ENCODE measurements at places on chromosomes 2 and 18. TPM values are rescaled to one million over a fixed set of nuclear protein-coding genes. Genes with fewer than 3 reads are reported as not detected.

GRCh38 chr2:157625296-157625695, 3.4 kb downstream of the ACVR1C start:
- no peak for DNase-seq

HS6ST1 gene
- total RNA-seq: 17.6 TPM

DNA sequence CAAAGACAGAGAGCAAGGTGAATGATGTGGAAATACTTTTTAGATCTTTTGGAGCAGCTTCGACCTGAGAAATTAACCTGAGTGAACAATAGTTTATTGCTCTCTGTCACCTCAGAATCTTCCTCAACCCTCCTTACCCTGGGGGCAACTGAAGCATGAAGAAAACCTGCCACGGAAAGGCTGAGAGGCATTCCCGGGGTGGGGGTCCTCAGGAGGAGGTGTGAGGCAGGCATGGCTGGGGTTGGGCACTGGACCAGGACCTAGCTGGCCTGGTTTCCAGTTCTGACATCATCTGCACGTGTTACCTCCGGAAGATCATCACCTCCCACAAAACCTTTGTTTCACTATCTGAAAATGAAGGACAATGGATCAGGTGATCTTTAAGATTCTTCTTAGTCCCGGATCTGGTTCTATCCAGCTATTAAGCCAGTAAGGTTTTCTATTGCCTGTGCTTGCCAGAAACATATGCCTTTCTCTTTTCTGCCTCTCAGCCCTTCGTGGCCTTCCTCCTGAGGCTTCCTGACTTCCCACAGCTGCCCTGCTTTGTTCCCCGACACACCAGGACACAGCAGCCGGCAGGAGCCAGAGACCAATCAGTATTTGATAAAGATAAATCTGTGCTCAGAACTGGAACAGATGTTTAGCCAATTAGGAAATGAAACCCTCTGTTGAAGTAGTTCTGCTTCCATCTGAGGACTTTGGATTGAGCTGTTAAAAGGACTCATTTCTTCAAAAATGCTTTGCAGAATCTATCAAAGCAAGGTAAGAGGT, 232.5 kb downstream of the TDRD15 start:
- DNase-seq: no peak

DNA sequence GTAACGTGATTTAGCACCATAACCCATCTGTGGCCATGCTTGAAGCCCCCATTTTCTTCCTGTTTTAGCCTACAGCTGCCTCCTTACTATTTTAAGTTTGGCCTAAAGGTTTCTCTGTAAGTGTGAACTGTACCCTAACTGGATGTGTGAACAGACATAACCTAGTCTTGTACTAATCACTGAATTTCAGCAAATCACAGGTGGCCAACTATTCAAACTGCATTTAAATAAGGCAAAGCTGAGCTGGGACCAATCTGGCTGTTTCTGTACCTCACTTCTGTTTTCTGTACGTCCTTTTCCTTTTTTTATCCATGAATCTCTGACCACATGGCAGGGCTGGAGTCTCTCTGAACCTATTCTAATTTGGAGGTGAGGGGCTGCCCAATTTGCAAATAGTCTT, 452.7 kb upstream of the HS6ST1 start:
- DNase-seq: no peak

DNA sequence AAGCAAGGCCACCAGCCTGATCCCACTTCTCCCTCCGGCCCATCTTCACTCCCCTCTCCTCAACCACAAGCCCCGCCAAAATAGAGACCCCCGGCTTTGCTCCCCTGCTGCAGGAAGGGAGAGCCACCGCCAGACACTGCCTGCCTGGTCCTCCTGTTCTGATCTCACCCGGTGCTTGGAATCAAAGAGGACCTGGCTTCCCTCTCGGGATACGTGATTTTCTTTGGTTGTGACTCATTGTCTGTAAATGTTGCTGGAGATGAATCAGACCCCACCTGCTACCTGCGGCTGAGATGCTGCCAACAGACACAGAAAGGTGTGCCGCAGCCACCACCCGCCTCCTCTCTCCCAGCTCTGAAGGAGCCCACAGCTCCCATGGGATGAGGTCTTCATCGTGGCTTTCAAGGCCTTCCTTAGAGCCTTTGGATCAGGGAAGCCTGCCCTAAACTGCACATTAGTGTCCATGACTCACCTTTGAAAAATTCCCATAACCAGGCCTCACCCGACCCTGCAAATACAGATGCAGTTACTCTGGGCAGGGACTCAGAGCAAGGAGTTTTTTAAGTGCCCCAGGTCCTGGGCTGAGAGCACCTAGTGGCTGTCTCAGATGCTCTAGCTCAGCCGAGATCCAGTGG, 79.4 kb upstream of the ZNF532 start:
- DNase-seq: no peak

FAM237A gene
- 0.60 TPM for total RNA-seq

DNA sequence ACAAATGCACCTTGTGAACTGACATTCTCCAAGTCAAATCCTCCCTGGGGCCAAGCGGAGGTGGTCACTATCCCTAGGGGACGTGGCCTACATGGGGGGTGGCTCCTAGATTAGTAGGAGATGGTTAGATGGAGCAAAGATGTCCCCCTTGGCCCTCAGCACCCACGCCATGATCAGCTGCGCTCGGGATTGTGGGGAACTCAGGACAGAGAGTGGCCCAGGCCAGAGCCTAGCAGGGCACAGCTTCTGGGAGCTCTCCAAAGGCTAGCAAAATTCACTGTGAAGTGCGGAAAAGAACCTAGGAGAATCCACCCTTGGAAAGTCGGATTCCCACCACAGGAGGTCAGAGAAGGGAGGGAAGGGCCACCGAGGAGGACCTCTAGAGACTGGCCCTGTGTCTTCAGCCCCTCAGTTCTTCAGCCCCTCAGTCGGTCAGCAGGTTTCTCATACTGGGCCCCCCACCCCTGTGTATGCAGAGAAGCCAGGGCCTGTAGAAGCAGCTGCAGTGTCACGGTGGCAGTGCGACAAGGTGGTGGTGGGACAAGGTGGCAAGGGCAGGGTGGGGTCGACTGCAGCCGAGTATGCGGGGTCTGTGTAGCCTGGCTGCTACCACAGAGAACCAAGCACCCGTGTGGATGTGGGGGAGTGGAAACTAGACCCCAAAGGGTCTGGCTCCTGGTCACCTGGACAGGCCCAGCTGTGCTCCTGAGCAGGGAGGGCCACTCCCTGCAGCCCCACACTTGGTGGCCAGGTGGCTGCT, 18.4 kb downstream of the GPR55 start:
- no peak for DNase-seq

- DNase-seq: no peak
These were observed 133.1 kb upstream of the CCDC195 start for GRCh38 chr2:224849264-224849663.

GRCh38 chr2:18790509-18791171, 201.3 kb upstream of the NT5C1B start:
- no peak for DNase-seq

COLEC12 gene
- 7.6 TPM for total RNA-seq

TUBA3E gene
- 4.7 TPM for total RNA-seq

- DNase-seq: no peak
These were observed 260.4 kb upstream of the RBMS1 start for GRCh38 chr2:160753960-160754359.

- DNase-seq: no peak
These were observed 1.6 kb downstream of the KCNE4 start for GRCh38 chr2:223053484-223054192.

DNA sequence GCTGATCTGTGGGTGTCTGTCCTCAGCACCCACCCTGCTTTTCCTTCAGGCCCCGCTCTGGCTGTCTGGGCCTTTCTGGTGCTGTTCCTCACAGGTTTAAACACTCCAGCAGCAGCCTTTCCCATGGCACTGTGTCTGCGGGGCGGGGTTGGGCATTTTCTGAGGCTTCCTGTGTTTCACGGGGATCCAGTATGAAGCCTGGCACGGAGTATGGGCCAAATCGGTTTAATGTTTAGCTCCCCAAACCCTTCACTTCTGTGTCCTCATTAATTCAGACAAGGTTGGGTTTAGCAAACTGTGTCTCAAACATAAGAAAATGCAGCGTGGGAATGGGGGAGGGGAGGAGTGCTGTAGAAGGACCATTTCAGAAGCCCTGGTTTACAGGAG, 44.9 kb downstream of the HPCAL1 start:
- DNase-seq: no peak

REG3A gene
- total RNA-seq: not detected

DNA sequence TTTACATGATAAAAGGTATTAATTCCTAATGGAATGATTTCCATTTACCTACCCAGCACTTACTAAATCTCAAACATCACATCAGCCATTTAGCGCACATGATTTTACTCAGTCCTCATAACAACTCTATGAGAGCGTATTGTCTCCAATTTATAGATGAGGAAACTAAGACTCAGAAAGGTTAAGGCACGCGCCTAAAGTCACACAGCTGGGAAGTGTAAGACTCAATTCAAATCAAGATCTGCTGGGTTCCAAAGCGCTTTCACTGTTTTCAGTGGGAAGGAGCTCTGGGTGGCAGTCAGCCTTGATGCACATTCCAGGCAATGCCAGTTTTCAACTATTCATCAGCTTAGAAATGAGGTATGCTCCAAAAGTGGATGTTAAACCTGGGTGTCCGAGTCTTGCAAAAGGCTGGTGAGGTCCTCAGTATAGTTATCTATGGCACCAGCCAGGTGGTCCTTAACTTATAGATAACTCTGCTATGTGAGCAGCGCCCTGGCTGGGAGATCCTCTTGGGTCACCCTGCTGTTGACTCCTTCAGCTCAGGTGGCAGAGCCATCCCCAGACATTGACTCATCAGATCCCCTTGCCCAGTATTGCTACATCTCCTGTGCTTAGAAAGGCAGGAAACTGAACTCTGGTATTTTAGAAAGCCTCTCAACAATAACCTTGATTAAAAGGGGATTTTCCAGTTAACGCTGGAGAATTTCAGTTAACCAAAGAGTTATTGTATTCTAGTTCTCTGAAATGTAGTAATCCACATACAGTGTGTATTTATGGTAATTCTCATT, 47.1 kb downstream of the SLC4A1AP start:
- DNase-seq: no peak

- peak; percentile 81 for DNase-seq
These were observed 13.2 kb upstream of the DNAJC27 start for GRCh38 chr2:24984912-24985311.

SLC16A14 gene
- total RNA-seq: 3.8 TPM

GRCh38 chr2:171174075-171174474, 13.4 kb upstream of the TLK1 start:
- no peak for DNase-seq

NPC1 gene
- total RNA-seq: 13.2 TPM

DNA sequence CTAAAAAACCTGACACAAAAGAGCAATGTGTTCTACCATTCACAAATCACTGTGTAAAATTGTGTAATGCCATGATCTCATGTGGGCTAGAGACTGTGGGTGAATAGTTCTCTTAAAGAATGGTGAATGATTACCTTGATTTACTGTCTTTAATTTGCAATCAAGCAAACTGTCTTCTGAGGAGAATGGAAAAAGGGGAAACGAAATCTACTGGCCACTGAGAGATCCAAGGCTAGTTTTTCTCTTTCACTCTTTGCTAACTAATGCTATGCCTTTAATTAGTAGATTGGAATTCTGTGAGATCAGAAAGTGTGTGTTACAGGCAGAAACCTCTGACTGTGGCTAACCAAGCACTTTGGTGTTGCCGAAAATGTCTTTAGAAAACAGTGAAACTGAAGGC, 422.7 kb downstream of the TGIF1 start:
- DNase-seq: no peak

GRCh38 chr2:197297772-197298318, 12.7 kb downstream of the ANKRD44 start:
- no peak for DNase-seq

GRCh38 chr2:1661891-1662605, 82.3 kb downstream of the PXDN start:
- DNase-seq: no peak

DNA sequence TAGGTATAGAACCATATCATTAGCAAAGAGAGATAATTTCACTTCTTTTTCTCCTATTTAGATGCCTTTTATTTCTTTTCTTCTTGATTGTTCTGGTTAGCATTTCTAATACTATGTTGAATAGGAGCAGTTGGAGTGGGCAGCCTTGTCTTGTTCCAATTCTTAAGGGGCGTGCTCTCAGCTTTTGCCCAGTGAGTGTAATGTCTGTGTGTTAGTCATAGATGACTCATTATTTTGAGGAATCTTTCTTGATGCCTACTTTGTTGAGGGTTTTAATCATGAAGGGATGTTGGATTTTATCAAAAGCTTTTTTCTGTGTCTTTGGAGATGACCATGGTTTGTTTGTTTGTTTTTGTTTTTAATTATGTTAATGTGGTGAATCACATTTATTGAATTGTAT, 1453.1 kb upstream of the SLC39A10 start:
- no peak for DNase-seq

SCTR gene
- 0.56 TPM for total RNA-seq

DNA sequence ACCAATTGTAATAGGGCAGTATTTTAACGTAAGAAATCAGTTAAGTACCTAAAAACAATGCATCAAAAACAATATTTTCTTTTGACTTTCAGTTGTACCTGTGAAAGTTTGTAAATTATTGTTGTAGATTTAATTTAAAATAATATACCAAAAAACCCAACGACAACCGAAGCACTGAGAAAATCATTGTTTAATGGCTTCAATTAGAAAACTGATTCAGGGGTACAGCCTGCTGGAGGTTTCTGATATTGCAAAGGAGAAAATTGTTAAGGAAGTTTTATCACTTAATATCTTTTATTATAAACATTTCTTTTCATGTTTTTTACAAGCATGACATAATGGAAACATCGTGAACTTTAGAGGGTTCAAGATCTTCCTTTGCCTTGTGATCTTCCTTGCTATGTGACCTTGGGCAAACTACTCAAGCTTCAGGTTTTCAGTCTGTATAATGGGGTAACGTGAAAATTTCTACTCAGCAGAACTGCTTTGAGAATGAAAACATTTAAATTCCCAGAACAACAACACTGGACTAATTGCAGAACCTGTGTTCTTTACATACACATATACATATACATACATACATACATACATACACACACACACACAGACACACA, 76.3 kb upstream of the GLS start:
- no peak for DNase-seq

- DNase-seq: no peak
These were observed at the start of gene OTX1 for GRCh38 chr2:63050334-63051041. Gene OTX1 (plus strand): TSS chr2:63050830. CDS start chr2:63052991, 2,161 bp downstream.

- DNase-seq: no peak
These were observed 111.7 kb upstream of the SCN1A start for GRCh38 chr2:166239548-166239947.

GRCh38 chr18:66603941-66604627, at the start of gene CDH19:
Gene CDH19 (minus strand): TSS chr18:66604090. CDS start chr18:66572204, 31,886 bp downstream.
- no peak for DNase-seq

TNFAIP6 gene
- total RNA-seq: 1.7 TPM

DNA sequence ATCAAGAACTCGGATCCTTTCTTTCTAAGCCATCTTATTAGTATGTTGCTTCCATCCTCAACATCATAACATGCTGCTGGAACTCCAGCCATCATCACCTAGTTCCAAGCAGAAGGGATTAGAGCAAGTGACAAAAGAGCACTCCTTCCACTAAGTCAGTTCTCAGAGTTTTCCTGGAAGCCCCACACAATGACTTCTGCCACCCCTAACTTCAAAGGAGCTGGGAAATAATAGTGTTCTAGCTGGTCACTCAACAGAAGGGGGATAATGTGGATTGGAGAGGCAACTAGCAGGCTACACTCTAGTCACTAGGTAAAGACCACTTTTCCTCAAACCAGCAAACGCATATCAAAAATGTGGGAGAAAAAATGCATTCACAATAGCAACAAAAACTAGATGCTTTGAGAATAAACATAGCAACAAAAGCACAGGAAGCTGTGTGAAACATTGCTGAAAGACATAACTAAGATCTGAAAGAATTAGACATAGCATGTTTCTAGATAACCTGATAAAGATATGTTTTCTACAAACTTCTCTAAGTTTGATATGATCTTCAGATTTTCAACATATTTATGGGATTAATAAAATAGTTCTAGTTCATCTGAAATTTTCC, 39.5 kb downstream of the COX7A2L start:
- no peak for DNase-seq

- no peak for DNase-seq
These were observed 189.9 kb downstream of the INO80D start for GRCh38 chr2:205895981-205896655.

All from heart right ventricle (tissue), 16 donors.